CD4-positive, alpha-beta T cell treated with Interferon alpha-2 for 1 hour (primary cell): ENCODE measurements at places on chromosomes 5 and 9.

DNA sequence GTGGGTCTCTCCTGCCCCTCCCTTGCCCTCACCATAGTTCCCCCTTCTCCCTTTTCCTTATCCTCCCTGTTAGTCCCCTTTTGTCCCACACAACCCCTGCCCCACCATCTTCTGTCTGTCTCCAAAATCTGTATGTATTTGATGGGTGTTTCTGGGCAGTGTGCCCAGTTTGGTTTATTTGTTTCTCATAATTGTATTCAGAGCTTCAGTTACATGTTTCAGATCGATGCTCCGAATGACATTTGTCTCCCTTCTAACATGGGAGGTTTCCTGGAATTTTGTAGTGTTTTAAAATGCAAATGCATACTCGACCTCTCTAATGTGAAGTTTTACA, 22.2 kb downstream of the FBXL7 start:
- no peak for DNase-seq

DNA sequence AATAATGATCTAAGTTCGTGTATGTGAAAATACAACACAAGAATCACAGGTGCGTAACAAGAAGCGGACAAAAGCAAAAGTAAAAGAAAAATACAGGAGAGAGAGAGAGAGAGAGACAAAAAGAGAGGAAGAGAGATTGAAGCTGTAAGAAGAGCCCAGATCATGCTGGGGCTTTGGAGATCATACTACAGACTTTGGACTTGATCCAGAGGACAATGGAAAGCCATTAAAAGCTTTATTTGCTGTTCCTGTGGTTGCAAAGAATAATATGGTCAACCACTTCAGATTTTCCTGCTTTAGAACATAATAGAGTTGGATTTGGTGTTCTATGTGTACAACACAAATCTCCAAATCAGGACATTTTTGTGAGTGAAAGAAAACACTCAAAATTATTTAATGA, 561.4 kb downstream of the CAAP1 start:
- DNase-seq = no peak

- no peak for DNase-seq
Measured at GRCh38 chr9:83081846-83082245, 18.9 kb upstream of the RASEF start.

- no peak for DNase-seq
Measured at GRCh38 chr5:56456002-56456401, 222.9 kb upstream of the ANKRD55 start.

DNA sequence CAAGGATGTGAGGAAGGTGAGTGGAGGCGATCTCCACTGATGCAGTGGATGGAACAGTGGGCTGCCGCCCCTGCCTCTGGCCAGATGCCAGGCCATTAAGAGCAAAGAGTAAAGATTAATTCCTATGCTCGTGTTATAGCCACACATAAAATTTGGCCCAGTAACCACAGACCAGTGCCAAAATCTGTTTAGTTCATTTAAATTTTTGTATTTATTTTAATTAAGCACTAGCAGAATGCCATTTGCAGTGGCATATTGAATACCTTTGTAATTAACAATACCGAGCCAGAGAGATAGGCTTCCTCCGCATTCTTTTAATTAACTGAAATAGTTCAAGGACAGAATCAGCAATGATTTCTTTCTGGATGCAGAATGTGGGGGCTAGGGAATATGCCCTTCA, 179.8 kb downstream of the MED10 start:
- DNase-seq = no peak

DNA sequence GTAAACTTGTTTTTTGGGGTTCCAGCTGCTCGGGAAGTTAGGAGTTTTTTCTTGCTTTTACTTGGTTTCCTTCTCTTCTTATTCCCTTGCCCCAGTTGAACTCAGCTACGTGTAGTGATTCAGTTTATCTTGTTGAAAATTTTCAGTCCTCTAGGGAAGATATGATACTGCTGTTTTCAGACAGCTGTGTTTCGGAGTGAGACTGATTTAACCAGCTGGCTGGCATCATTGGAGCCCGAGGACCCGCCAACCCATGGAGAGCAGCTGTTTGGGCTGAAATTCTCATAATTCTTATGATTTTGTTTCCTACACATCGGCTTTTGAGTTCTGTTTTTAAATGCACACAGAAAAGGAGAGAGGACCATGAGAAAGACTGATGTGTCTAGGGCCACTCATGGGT, 271.5 kb downstream of the NR3C1 start:
- DNase-seq = no peak
